Panc1 (cell line): ENCODE measurements at places on chromosomes 7 and 10. TPM values are rescaled to one million over a fixed set of nuclear protein-coding genes. Genes with fewer than 3 reads are reported as not detected.

DNA sequence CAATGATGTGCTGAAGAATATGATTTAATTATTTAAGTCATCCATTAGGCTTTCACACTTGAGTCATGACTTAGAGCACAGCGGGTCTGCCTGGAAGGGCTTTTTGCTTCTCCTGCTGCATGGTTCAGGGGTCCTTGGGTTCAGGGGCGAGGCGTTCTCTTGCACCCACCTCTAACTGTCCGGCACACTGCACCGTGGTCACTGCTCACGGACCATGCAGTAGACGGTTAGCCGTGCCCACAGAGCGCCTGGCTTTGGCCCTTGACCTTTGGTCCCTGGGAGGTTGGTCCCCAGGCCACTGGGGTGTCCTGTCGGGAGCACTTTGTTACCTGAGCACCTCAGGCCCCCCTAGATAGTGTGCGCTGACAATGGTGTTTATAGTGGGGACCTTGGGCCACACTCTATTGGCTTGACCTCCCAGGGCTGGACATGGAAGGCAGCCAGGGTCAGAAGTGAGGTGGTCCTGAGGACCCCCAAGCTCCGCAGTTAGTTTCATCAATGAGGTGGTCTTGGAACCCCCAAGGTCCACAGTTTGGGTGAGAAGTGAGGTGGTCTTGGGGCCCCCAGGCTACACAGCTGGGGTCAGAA lies 110.6 kb downstream of the ACTR3B start:
- DNase-seq, result no peak

DNA sequence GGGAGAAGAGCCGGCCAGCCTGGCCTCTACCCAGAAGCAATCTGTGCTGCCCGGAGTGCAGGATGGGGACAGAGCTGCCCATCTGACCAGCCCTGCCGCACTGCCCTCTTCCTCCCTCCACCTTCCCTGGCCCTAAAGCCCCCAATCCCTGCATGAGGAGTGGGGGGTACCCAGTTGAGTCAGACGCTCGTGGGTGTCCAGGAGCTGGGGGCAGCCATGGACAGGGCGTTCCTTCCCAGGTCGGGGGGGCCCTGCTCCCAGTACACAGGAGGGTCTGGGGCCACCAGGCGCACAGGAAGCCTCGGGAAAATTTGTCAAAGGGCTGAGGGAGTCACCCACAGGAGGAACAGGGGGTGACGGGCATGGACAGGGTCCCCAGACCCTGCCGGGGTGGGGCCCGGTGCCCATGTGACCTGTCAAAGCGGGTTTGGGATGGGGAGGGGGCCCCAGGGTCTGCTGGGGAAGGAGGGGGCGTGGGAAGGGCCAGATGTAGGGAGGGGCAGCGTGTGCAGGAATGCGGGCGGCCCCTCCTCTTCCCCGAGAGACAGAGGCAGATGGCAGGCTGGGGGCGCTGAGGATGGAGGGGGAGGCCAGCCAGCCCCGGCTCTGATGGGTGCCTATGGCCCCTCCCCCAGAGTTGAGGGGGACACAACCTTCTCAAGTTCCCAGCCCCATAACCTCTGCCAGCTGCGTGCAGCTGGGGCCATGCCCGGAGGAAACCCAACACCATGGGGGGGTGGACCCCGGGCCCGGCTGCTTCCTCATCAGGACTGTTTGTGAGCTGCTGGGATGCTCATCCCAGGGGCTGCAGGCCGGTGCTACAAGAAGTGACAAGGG lies 21.5 kb upstream of the GRIFIN start:
- no peak for DNase-seq

DNA sequence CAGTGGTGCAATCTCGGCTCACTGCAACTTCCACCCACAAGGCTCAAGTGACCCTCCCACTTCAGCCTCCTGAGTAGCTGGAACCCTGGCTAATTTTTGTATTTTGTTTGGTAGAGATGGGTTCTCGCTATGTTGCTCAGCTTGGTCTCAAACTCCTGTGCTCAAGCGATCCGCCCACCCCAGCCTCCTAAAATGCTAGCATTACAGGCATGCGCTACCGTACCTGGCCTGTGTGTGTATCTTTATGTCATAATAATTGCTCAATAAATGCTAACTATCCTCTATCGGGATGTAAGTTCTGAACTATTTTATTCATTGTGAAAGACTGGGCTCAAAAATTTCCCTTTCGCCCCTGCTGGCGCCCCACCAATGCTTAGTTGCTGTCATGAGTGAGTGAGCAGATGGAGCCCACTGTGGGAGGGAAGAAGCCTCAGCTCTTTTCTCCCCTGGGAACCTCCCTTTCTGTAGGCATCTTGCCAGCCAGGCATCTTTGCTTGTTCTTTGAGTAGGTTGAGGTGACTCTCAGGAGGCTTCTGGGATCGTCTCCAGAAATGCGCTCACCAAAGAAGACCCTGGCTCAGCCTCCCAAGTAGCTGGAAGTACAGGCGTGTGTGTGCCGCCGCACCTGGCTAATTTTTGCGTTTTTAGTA lies 38.3 kb downstream of the CAMK1D start:
- DNase-seq, result no peak

DNA sequence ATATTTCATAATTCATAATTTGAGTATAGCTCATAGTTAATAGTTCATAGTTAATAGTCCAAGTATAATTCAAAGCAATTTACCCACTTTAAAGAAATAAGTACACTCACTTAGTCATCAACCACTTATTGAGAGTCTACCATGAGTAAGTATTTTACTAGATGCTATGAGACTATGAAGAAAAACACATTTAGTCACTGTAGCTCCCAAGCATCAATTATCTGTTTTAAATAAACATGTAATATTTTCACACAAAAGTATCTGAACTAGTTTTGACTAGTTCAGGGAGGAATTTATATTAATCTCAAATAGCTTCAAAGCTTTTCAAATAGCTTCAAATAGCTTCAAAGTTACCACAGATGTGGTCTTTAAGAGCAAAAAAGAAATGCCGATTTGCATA lies 119.2 kb downstream of the ANK3 start:
- no peak for DNase-seq

DNA sequence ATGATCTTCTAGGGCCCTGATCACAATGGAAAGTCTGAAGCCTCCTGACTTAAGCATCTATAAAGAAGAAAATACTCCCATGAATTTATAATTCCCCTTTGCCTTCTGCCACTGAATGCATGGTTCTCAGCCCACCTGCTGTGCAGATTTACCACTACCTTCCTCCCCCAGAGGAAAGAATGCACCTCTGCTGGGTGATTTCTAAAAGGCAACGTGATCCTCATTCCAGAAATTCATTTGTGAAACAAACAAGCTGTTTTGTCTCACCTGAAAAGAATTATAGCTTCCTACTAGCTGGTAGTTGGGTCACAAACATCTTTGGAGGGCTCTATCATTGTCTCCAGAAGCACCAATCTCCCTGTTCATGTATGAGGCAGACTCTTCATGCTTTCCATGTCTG lies 320.2 kb downstream of the CDC14C start:
- no peak for DNase-seq

DNA sequence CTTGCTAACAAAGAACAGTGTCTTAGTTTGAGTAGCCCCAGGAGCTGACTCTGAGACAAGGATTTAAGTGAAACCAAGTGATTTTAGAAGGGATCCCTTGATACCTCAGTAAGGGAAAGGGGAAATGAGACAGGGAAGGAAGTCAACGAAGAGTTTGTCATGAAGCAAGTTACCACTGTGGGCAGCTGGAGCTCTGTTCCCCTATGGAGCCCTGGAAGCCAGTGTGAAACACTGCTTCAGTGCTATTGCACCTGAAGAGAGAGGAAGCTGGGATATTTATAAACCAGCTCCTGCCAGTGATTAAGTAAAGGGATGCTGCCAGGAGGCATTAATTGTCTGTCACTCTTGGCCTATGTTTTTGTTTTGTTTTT lies 58.9 kb upstream of the WAPL start:
- DNase-seq, result no peak

DNA sequence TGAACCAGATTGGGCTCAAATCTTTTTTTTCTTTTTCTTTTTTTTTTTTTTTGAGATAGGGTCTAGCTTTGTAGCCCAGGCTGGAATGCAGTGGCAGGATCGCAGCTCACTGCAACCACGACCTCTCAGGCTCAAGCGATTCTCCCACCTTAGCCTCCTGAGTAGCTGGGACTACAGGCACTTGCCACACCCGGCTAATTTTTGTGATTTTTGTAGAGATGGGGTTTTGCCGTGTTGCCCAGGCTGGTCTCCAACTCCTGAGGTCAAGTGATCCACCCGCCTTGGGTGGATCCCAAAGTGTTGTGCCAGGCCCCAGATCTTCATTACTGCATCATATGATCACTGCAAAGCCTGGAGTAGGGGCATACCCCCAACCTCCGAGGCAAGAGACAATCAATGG lies 2.8 kb downstream of the DNAJC30 start:
- DNase-seq, result no peak

DNA sequence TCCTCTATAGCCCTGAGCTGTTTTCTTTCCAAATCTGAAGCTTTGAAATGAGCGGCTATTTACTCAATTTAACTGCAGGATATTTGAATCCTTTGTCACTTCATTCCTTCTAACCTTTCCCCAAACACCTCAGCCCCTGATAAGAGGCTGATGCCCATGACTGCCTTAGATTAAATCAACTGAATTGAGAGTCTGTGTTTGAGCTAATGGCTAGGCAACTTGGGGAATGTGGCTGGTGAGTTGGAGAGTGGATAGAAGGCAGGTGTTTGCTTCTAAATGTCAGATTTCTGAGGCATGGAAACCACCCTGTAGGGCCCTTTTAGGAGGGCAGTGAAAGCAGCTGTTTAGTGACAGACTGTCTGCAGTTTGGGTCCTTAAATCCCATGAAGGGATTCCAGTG lies 759.9 kb downstream of the LRMDA start:
- DNase-seq, result no peak

DNA sequence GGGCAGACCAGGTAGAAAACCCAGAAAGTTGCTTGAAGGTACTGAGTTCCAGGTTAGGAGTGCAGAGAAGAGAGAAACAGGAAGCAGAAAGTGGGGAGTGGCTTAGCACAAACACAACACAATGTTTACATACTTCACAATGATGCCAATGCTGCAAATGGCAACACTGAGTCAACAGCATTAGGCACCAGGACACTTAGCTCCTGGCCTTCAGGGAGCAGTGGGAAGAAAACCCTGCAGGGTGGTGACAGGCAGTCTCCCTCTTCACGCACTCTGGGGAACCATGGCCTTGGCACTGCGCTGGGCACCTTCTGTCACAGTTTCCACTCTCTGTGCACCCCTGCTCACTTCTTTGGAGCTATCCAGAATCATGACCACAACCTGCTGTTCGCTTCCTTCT lies 7.3 kb downstream of the ICA1 start:
- DNase-seq, result no peak

GRCh38 chr10:110672580-110672919 lies 28.4 kb downstream of the RBM20 start:
- no peak for DNase-seq

DNA sequence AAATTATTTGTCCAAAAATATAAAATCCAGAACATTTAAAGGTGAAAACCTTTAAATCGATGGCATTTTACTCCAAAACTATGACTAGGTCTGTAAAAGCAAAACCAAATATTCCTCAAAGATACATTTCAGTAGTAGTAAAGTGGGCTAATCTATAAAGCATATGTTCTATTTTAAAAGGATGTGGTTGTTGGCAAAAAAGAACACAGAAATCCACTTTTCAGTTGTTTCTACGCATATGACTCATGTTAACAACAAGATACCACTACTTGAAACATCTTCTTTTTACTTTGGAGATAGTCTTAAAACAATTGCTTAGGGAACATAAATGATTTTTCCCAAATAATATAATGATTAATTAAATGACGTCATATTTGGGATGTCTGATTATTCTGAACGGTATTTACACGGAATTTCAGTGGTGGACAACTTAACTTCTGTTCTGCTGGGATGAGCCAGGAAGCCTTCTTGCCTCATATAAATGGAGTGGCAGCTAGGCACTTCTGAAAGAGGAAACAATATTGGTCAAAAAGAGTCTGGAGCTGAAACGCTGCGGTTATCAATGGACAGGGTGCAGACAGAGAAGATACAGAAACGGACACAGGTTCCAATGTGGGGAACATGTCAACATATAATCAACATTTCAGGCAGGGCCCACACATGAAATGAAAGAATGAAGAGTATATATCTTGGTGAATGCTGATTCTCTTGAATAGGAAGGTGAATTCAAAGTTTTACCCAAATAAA lies 78.5 kb downstream of the ETV1 start:
- DNase-seq, result no peak

GRCh38 chr7:27686315-27686714 lies 23.6 kb upstream of the HIBADH start:
- DNase-seq, result no peak

Gene LAMB1
- 204 TPM for total RNA-seq

Gene GOLGA7B
- total RNA-seq, result 1.5 TPM

Gene PLAU
- 305 TPM for total RNA-seq

Gene MRLN
- not detected for total RNA-seq

Gene UCMA
- total RNA-seq, result not detected

Gene FOXP2
- total RNA-seq, result 0.54 TPM
